ENCODE measurements at places on chromosomes 16 and 17.

DNA sequence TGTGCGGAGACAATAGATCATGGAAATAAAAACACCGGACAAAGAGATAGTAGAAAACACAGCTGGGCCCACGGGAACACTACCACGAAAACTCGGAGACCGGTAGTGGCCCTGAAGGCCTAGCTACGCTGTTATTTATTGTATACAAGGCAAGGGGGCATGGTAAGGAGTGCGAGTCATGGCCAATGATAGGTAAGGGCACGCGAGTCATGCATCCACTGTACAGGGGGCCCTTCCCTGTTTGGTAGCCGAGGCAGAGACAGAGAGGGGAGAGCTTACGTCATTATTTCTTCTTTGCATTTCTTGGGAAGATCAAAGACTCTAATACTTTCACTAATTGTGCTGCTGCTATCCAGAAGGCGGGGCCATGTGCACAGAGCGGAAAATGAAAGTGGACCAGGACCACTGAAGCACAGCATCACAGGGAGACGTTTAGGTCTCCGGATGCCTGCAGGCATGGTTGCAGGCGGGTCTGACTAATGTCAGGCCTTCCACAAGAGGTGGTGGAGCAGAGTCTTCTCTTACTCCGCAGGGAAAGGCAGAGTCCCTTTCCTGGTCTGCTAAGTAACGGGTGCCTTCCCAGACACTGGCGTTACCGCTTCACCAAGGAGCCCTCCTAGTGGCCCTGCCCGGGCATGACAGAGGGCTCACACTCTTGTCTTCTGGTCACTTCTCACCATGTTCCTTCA lies 74.4 kb upstream of the ARL4D start:
- no peak for DNase-seq

GRCh38 chr17:59778996-59779395 lies 71.5 kb downstream of the VMP1 start:
- DNase-seq, result no peak

DNA sequence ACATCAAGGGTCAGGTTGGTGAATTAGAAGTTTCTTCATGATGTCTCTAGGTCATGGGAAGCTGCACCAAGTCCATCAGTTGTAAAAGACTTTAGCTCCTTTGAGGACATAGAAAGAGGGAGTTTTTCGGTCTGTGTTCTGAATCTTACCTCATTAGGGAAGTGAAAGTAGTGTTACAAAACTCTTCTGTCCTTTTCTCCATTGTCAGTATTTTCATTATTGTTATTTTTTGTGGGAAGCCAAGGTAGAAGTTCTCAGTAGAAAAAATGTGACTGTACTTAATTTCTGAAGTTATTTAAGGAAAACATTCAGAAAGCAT lies 24.2 kb downstream of the MAP3K3 start:
- DNase-seq, result no peak

DNA sequence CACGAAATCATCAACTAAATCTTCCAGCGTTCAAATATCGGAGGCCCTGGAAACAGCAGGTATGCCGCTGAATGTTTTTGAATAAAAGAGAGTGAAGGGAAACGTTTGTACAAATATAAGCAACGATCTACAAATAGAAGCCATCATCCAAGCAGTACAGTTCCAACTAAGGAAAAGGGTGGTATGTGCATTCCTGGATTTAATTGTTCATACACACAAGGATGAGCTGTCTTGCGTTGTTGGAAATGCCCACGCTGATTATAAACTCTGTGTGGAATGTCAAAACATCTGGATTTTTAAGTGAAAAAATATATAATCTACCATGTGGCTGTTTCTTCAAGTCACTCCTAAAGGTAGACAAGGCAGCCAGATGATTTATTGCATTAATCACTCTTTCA lies 191.8 kb upstream of the HSBP1 start:
- DNase-seq, result no peak

GRCh38 chr16:78292844-78293380 lies 193.5 kb downstream of the WWOX start:
- no peak for DNase-seq

DNA sequence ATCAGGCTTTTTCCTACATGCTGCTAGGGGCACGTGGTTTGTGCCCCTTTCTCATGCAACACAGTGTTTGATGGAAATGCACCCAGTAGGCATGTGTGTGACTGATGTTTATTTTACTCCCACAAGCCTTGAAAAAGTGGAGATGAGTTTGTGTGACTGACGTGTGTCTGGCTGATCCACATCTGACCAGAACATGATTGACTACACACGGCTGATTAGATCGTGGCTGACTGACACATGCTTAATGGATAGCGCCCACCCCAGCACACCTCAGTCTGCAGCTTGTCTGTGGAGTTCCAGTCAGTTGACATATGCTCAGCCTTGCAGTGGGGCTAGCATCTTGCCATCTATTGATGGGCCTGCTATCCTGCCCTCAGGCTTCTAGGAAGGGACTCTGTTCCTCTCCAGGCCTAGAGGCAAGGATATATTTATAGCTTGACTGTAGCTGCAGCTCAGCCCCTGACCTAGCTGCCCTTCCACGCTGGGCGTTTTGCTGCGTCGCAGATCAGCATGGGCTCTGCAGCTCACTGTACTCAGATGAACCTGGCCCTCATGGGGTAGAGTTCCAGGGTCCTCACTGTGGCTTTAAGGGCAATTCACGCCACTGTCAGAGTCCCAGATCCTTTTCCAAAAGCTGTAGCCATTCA lies 112.3 kb downstream of the HS3ST2 start:
- no peak for DNase-seq

- no peak for DNase-seq
These were observed 27.3 kb downstream of the STAT5A start for GRCh38 chr17:42315402-42316156.

DNA sequence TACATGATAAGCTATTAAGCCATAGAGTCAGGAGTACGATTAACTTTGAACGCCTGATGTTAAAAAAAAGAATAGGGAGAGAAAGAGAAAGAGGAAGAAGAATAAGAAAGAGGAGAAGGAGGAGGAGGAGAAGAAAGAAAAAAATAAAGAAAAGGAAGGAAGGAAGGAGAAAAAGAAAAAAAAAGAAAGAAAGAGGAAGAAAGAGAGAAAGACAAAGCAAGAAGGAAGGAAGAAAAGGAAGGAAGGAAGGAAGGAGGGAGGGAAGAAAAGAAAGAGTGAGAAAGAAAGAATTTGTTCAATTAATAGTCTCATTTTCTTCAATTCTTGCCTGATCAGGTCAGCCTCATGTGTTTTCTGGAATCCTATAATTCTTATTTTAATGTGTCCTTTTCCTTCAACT lies 33.7 kb downstream of the HS3ST2 start:
- no peak for DNase-seq

DNA sequence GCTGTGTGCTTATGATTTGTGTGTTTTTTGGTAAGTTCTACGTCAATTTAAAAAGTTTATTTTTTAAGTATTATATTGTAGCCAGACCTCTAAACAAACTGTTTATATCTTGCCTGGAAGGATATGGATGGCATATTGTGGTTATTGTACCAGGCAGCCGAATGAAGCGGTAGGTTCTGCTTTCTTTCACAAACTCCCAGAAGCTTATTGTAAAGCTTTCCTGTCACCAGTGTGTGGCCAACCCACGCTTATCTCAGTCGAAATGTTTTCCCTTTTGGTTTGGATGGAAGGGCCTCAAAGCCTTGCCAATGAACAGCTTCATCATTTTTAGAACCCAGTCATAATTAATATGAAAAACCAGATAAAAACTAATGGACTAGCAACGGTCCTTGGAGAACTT lies 53.1 kb downstream of the CYB5B start:
- no peak for DNase-seq

DNA sequence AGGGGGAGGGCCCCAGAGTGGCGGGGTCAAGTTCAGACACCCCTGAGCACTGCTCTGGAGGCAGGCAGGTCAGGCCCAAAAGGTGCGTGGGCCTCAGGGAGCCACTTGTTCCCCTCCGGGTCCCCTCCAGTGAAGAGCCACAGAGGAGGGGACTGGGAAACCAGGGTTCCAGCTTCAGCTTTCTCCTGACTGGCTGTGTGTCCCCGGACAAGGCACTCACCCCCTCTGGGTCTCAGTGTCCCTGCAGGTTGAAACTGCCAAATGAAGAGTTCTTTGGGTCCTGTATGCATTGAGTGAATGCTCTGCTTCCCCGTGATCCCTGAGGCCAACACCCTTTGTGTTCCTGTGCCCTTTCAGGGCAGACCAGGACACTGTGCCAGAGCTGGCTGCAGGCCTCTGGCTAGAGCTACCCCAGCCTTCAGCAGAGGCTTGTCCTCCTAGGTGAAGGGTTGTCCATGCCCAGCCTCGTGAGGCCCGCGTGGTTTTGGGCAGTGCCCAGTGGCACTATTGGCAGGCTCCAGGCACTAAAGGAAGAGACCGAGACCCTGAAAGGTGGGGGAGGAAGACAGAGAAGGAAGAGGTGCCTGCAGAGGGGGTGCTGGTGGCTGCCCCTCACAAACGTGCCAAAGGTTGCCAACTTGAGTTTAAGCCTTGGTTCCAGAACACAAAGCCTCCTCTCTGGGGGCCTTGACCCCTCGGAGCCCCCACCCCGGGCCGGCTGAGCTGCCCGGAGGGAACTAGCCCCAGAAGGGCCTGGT lies 13.3 kb upstream of the WNT3 start:
- DNase-seq, result no peak

- DNase-seq, result no peak
These were observed 45.9 kb downstream of the ABAT start for GRCh38 chr16:8720080-8720966.

GRCh38 chr17:79164913-79165695 lies 90.5 kb downstream of the ENGASE start:
- no peak for DNase-seq

- DNase-seq, result no peak
These were observed 13.1 kb upstream of the CYB5B start for GRCh38 chr16:69411064-69411985.

- DNase-seq, result peak; percentile 62
These were observed 77.3 kb downstream of the MPRIP start for GRCh38 chr17:17119533-17119932.

- no peak for DNase-seq
These were observed 8.9 kb upstream of the PRSS21 start for GRCh38 chr16:2808181-2808580.

GRCh38 chr17:82127704-82128103 lies 29.7 kb upstream of the FASN start:
- DNase-seq, result peak; percentile 26

DNA sequence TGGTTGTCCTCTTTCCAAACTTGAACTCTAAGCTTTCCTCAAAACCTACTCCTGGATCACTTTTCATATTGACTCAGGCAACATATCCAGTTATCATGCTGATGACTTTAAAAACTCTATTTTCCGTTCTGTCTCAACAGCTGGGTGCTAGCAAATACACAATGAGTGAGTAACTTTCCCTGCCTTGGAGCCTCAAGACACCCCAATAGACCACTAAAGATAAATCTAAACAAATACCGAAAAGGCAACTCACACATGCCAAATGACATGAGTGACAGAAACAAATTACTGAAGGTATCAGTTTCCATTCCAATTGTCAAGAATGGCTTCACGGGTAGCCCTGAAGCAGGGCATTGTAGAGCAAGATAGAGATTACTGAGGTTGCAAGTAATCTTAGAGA lies 15.7 kb upstream of the TMEM101 start:
- no peak for DNase-seq

DNA sequence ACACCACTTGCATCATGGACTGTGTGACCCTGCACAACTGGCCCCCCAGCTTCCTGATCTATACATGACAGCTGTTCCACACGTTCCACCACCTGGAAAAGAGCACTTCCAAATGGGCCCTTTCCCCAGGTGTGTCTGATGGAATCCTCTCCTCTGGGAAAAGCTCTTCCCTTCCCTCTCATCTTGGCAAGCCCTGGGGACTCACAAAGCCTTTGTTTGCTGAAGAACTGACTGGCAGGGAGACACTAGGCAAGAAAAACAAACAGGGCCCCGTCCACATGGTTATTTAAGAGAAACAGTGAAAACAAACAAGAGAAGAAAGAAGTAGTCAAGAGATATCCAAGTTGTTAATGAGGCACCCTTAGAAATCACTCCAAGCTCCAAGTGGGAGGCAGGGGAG lies 52.6 kb downstream of the C16orf95 start:
- no peak for DNase-seq

GRCh38 chr16:4512473-4512872 lies 26.1 kb downstream of the CDIP1 start:
- no peak for DNase-seq

DNA sequence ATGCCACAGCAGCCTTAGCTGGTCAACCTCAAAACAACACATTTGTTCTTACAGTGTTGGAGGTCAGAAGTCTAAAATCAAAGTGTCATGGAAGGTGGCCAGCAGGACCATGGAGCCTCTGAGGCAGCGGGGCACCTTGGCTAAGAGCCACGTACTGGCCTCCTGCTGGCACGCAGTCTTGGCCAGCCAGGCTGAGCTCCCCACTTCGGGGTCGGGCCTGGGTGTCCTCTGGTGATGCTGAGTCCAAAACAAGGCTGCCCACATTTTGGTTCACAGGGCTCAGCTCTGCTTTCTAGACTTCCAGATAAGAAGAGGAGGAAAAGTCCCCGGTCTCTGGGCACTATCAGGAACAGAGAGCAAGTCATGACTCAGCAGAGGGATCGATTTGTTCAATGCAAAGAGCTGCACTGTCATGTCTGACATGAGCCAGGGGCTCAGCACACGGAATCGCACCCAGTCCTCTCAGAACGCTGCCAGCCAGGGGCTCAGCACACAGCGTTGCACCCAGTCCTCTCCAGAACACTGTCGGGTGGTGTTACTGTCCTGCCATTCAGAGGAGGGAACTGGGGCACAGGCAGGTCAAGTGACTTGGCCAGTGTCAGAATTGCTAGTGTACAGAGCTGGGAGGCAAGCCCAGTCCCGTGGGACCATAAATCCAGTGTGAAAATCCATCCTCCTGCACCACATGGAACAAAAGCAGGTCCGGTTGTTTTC lies 2.5 kb downstream of the LGALS9 start:
- DNase-seq, result no peak

- DNase-seq, result no peak
These were observed 5.8 kb upstream of the RPRML start for GRCh38 chr17:46984892-46985291.

GRCh38 chr16:23195366-23195978 lies 12.9 kb downstream of the SCNN1G start:
- no peak for DNase-seq

DNA sequence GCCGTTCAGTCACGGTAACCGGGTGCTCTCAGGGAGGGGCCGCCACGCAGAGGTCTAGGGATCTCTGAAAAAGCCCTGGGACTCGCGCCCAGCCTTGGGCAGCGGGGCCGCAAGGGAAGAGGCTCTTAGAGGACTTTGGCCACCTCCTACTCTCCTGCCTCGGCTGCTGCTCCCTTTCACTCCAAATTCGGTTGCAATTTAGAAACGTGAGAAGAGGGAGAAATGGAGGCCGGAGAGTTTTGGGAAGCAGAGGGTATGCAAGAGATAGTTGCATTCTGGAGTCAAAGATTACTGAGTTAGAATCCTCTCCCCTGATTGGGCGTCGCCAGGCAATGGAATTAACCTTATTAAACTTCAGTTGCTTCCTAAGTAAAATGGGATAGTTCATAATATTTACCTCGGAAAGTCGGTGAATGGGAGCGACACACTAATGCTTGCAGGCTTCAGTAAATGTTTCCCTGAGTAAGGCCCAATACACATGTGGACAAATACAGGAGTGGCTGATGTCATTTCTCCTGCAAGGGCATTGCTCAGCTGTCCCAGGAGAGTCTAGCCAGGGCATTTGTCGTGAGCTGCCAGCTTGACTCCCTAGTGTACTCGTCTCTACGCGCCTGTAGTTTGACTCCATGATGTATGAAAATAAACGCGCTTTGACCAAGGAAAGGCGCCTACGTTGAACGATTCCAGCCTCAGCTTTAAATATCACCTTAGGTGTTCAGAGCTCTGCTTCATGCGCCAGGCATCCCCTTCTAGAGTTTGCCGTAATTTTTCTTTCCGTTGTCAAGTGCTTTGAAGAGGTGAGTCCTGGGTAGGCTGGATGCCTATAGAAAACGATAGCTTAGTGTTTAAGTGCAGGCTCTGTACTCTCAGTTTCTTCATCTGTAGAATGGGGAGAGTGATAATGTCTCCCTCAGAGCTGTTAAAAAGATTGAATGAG lies 667 bp downstream of the OGFOD1 start:
- DNase-seq, result no peak

All from activated gamma-delta T cell treated with Interleukin-2 at 50 U/mL for 16 hours (primary cell).